Heart right ventricle (tissue), 16 donors: ENCODE measurements at places on chromosomes 16 and 17. TPM values are rescaled to one million over a fixed set of nuclear protein-coding genes. Genes with fewer than 3 reads are reported as not detected.

Gene HSD3B7
- 13.3 TPM for total RNA-seq

DNA sequence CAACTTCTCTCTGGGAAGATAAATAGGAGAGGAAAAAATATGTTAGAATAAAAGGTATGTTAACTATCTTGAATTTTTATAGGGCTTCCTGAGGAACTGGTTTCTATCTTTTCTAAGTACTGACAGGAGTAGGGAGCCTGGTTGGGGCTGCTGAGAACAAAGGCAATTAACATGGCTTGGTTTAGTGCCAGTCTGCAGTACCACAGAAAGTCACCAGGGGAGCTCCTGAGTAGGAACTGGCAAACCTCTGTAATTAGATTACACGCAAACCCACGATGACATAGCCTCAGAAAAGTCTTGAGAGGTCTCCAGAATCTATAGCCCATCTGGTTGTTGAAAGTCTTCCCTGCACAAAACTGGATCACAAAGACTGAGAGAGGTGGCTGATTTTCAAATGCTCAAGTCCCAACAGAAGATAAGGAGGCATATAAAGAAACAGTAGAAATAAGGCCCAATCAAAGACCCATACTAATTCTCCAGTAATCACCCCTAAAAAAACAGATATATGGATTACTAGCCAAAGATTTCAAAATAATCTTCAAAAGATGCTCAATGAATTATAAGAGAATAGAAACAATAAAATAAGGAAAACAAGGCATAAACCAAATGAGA is 11.7 kb upstream of the CNTNAP4 start:
- DNase-seq = no peak

DNA sequence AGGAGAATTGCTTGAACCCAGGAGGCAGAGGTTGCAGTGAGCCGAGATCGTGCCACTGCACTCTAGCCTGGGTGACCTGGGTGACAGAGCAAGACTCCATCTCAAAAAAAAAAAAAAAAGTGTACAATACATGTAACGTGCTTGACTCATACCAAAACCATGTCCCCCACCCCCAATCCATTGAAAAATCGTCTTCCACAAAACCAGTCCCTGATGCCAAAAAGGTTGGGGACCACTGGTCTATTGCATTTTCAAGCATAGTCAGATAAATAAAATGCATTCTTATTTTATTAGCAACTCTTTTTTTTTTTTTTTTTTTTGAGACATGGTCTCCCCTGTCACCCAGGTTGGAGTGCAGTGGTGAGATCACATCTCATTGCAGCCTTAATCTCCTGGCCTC is 52.1 kb downstream of the COPRS start:
- no peak for DNase-seq

DNA sequence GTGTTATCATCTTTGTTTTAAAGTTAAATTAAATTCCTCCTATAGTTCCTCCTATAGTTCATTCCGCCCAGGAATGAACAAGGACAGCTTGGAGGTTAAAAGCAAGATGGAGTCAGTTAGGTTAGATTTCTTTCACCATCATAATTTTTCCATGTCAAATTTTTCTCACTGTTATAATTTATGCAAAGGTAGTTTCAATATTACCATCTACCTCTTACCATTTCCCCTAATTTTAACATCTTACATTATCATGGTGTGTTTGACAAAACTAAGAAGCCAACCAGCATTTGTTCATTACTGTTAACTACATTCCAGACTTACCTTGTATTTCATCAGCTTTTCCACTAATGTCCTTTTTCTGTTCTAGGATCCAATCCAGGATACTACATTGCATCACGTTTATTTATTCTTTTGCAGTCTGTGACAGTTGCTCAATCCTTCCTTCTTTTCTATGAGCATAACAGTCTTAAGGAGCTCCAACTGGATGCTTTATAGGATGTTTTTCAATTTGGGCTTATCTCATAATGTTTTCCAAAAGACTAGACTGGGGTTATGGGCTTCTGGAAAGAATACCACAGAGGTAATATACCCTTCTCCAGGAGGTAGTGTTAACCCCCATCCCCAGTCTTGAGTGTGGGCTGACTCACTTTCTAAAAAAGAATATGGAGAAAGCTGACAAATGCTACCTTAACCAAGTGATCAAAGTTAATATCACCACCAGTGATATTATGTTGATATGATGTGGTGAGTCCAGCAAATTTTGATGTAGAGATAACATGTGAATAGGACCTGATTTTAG is 158.5 kb downstream of the PPM1E start:
- no peak for DNase-seq

DNA sequence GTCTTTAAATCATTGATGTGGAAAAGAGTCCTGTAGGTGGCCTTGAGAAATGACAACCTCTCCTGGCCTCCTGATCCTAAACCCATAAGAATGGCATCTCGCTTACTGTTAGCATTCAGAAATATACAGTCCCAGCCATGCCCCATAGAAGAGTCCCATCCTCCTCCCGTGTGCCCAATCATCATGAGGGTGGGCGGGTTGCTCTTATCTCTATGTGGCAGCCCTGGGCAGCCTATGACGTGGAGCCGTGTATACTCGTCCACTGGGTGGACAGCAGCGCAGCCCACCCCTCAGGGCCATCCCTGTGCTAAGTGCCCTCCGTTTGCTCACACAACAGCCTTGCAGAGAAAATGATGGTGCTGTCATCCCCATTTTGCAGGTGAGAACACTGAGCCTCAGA is 105.3 kb downstream of the AMFR start:
- no peak for DNase-seq
